ENCODE measurements at places on chromosomes 1 and 21.

- peak; percentile 78 for DNase-seq
Observed at GRCh38 chr1:46446646-46447498, 42.8 kb upstream of the DMBX1 start.

DNA sequence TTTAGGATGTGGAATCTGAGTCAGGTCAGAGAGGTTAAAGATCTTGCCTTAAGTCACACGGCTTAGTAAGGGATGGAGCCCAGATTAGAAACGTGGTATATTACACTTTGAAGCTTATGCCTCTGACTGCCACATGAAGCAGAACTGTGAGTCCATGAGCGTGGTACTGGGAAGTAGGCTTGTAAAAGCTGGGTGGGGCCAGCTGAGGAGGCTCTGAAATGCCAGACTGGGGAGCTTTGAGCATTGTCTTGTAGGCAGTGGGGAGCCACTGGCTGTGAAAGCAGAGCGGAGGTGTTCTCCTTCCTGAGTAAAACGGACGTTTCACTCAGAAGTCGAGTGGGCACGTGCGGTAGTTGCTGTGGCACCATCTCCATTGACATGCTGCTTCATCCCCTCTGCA lies 72.6 kb upstream of the USP24 start:
- DNase-seq: no peak

GRCh38 chr1:154386643-154387352 lies 18.3 kb upstream of the IL6R start:
- DNase-seq: peak; percentile 35

- DNase-seq: peak; percentile 41
Observed at GRCh38 chr1:239719642-239720258, 333.4 kb downstream of the CHRM3 start.
